ENCODE measurements at places on chromosomes 16 and 17.

- DNase-seq = no peak
These were observed 35.7 kb upstream of the CCL2 start for GRCh38 chr17:34219405-34219804.

GRCh38 chr17:17382971-17383370 lies 79.8 kb downstream of the NT5M start:
- DNase-seq = no peak

- DNase-seq = no peak
These were observed 1.6 kb downstream of the ACLY start for GRCh38 chr17:41917192-41917591.

- no peak for DNase-seq
These were observed 33.9 kb upstream of the CDRT4 start for GRCh38 chr17:15501282-15501681.

GRCh38 chr16:67919622-67920221 lies 11.9 kb downstream of the CTRL start:
- DNase-seq = no peak

- no peak for DNase-seq
These were observed 330.7 kb upstream of the ASIC2 start for GRCh38 chr17:33623841-33624240.

GRCh38 chr17:43952724-43953666 lies 745 bp downstream of the PYY start:
- DNase-seq = no peak

DNA sequence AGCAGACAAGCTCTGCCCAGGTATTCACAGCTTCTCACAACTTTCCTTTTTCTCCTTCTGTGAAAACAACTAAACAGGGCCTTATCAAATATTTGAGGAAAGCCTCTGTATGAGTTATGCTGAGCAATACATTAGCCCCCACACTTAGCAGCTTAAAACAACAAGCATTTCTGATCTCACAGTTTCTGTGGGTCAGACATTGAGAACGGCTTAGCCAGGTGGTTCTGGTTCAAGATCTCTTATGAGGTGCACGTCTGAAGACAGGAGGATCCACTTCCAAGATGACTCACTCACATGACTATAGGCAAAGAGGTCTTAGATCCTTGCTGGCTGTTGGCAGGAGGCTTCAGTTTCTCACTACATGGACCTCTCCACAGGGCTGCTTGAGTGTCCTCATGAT lies 181.4 kb upstream of the WSCD1 start:
- DNase-seq = no peak

- DNase-seq = no peak
These were observed 199.3 kb upstream of the TBX2 start for GRCh38 chr17:61200339-61200715.

DNA sequence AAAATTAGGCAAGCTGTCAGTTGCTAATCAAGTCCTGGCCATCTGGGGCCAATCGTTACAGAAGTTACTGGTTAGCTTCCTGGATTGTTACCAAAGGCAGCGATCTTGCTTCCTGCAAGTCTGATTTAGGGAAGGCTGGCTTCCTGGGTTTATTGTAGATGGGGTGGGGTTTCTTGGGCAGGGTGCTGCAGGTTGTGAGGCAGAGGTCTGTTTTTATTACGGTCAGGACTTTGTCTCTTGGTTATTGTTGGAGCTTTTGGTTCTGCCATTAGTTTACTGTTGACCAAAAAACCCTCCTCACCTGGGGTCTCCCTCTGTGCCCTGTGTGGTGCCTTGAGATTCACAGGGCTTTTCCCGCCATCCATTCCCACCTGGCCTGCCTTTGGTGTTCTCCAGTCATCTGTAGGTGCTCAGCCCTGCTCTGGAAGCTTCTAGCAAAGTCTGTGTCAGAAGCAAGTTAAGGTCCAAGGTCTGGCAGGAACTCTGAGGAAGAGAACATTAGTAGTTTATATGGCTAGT lies 36.9 kb downstream of the SLC47A1 start:
- DNase-seq = no peak

- no peak for DNase-seq
These were observed 4.6 kb upstream of the ICAM2 start for GRCh38 chr17:64024781-64025731.

- DNase-seq = no peak
These were observed at the start of gene DPEP1 for GRCh38 chr16:89613231-89613953. DPEP1 (plus strand) TSS chr16:89613642; CDS start chr16:89630411, 16,769 bp downstream.

DNA sequence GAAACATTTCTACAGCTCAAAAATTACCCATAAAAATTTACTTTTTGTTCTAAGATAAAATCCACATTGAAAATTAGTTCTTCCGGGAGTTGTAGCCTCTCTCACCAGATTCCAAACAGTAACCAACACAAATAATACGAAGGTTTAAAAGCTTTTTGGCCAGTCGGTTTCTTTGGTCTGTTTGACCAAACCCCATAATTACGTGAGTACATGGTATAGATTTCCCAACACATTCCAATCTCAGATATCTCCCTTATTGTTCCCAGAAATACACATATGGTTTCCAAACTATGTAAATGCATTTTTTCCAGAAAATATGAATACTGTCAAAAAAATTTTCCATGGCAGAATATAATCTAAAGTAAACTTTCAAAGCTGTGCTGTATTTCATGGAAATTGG lies 722.0 kb downstream of the KCNJ2 start:
- no peak for DNase-seq

DNA sequence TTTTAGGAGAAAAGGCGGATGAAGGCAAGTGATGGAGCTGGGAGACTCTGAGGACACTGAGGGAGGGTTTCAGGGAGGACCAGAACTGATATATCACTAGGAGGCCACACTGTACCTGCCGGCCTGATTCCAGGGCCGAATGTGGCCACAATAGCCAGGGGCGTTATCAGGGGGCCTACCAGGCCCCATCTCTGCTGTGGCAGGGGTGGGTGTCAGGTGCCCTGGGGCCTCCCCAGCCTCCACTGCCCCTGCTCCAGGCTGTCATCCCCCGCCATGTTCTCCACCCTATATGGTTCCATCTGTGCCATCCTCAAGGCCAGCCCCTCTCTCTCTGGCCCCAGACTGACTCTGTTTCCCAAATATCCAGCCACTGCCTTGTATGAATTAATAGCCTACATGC lies 246.5 kb downstream of the GSG1L start:
- DNase-seq = no peak

GRCh38 chr17:3474212-3474611 lies 1.6 kb upstream of the ASPA start:
- DNase-seq = no peak

DNA sequence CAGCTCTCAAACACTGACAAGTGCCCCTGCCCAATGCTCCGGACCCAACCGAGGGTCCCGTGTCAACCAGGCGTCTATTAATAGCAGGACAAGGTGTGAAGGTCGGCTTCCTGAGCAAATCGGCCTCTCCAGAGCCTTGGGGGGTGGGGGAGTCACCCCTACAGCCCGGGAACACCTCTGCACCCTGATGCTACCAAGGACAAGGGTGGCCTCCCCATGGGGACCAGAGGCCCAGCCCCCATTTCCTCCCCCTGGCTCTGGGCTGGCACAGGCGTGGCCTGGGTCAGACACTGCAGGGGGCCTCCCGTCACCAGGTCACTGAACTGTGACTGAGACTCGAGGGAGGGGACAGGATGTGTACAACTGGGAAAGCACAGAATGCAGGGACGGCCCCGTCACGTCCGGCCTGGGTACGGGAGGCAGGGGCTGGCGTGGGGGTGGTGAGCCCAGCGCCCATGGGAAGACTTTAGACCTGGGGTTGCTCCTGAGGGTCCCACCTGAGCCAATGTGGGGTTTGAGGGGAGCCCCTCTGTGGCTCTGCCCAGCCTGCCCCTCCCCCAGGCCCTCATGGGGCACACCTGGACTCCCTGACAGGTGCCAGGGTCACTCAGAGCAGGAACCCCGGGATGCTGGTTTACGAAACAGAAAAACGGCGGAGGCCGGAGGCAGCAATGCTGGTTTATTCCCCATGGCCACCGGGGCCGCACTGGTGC lies 579 bp upstream of the CYBA start:
- no peak for DNase-seq

DNA sequence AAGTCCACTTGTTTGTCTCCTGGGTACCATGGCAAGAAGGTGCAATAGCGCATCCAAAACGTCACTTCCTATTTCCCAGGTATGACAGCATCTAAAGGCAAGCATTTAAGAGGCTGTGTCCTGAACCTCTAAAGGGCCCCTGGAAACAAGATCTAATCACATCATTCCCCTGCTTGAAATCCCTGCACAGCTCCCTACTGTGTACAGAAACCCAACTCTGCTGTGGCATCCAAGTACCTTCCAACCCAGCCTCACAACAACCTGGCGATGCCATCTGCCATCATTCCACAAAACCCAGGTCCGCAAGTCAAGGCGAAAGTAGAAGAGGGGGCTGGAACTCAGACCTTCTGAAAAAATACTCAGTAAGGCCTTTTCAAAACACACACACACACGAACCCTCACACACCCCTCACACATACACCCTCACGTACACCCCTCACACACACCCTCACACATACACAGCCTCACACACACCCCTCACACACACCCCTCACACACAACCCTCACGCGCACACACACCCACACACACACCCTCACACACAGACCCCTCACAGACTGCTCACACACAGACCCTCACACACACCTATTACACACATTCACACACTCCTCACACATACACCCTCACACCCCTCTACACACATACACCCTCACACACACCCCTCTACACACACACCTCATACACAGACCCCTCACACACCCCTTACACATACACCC lies 24.5 kb downstream of the C17orf67 start:
- DNase-seq = no peak

DNA sequence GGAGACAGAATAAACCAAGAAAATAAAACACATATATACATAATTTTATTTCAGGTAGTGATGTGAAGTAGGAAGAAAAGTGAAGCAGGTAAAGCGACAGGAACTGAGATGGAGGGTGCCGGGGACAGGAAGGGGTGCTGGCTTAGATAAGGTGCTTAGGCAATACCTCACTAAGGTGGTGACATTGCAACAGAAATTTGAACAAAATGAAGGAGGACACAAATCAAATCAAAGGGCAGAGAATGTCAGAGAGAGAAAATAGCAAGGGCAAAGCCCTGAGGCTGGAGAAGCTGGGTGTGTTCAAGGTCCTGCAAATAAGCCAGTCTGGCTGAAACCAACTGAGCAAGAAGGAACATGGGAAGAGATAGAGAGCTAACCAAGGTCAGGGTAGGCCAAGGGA lies 5.0 kb upstream of the CDYL2 start:
- DNase-seq = no peak

DNA sequence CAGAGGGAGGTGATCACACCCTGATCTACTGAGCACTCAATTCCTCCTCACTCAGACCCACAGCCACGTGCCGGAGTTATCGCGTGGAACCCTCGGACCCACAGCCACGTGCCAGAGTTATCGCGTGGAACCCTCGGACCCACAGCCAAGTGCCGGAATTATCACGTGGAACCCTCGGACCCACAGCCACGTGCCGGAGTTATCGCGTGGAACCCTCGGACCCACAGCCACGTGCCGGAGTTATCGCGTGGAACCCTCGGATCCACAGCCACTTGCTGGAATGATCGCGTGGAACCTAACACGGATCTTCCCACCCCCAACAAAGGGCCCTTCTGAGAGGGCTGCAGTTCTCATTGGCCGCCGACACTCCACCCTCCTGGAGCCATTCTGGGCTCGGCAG lies 97.7 kb downstream of the PGS1 start:
- no peak for DNase-seq

GRCh38 chr17:76695059-76695831 lies 15.5 kb downstream of the MXRA7 start:
- DNase-seq = no peak

- no peak for DNase-seq
These were observed 169.9 kb downstream of the SPECC1 start for GRCh38 chr17:20179041-20179440.

DNA sequence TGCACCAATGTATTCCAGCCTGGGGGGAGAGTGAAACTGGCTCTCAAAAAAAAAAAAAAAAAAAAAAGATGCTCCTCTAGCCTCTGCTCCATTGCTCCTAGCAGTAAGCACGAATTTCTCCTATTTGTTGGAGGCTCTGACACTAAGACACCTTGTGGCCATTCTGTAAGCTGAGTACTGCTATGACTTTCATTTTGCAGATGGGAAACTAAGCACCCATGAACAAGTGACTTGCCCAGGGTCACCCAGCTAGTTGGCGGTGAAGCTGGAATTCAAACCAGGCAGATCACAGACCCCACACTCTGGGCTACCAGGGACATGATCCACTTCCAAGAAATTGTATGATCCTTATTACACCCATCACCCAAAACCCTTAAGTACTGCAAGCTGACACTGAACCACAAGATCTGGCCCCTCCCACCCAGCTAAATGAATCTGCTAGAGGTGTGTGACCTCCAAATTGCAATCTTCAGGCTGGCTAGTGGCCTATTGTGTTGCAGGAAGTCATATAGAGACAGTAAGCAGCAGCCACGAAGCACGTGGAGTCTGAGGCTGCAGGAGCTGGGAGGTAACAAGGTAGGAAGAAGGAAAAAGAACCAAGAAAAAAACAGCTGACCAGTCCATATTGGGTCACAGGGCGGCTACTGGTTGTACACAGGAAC lies 209.4 kb downstream of the XYLT1 start:
- DNase-seq = no peak

DNA sequence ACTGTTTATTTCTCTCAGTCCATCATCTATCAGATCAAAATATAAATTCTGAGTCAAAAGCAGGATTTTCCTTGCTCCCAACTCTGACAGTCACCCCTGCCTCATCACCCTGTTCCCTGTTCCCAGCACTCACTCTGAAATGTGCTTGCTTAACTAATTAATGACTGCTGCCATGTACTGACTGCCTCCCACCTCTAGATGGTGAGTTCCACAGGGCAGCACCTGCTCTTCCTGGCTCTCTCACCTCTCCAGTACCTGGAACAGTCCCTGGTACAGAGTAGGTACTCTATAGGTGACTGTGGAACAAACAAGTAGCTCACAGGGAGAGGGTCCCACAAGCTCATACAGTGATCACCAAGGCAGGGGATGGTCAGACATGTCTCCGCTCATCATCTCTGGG lies 114.3 kb upstream of the C16orf82 start:
- no peak for DNase-seq

DNA sequence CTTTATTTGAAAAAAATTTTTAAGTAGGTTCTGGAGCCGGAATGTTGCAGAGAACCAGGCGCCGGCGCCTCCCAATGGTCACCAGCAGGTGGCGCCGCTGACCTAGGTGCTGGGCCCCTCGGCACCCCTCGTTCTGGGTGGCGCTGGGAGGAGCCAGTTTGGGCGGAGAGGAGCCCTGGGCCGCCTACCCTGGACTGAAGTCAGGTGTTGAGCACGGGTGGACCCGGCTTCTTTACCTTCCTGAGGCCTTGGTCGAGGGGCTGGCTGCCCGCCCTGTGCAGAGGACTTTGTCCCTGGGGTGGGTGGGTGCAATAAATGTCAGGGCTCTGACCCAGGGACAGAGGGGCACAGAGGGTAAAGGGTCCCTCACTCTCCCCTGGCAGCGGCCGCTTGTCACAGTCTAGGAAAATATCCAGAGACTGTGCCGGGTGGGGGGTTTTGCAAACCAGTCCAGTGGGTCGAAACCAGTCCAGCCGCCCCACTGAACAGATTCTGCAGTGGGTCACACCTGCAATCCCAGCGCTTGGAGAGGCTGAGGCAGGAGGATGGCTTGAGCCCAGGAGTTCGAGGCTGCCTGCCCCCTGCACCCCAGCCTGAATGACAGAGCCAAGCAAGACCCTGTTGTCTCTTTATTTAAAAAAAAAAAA lies 30.1 kb upstream of the TNFRSF13B start:
- no peak for DNase-seq

All from retinal pigment epithelial cell (primary cell).